ENCODE measurements at places on chromosomes 7 and 10. TPM values are rescaled to one million over a fixed set of nuclear protein-coding genes. Genes with fewer than 3 reads are reported as not detected.

MKX gene
- total RNA-seq, result 0.05 TPM

GIMAP4 gene
- total RNA-seq, result 9.3 TPM

DNA sequence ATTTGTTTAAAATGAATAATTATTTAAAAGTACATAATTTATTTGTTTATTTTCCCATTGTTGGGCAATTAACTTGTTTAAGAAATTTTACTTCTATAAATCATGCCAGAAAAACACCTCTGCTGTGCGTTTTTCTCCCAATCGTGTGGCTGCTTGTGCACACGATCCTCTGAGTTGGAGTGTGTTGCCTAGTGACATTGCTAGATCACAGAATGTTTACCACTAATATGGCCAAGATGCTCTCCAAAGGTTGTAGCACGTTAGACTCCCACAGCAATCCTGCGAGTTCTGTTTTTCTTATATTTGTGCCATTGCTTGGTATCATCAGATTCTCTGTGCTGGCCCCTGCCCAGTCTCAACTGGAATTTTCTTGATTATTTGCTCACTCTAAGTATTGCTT lies 207.1 kb upstream of the ADCY1 start:
- H3K27me3 ChIP-seq, result no peaks in the 10 kb centered on the region
- H3K4me1 ChIP-seq, result no peaks in the 10 kb centered on the region
- no peak overlapping the region for H3K4me3 ChIP-seq
- DNase-seq, result no peak
- no peak overlapping the region for H3K27ac ChIP-seq
- H3K36me3 ChIP-seq, result no peaks in the 10 kb centered on the region

GRCh38 chr7:143299346-143299745 lies 11.2 kb downstream of the CASP2 start:
- peaks cover 2% of the 10 kb centered on the region for H3K36me3 ChIP-seq
- no peaks in the 10 kb centered on the region for H3K4me1 ChIP-seq
- H3K27ac ChIP-seq, result no peak overlapping the region
- H3K4me3 ChIP-seq, result no peak overlapping the region

DNA sequence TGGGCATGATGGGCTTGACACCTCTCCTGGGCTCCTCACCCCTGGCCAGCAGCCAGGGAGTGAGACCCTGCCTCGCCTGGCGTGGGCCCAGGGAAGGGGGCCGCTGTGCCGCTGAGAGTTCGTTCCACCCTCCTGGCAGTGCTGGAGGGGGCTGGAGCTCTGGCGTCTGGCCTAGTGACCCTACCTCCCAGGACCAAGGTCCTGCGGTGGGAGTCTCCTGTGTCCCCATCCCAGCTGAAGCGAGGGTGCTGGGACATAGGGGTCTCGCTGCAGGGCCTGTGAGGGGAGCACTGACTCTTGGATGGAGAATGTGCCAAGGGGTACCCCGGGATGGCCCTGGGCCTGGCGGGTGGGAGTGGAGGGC lies 1.2 kb downstream of the GTF2IRD1 start:
- peak overlapping the region; percentile 51 for H3K27ac ChIP-seq
- H3K36me3 ChIP-seq, result no peaks in the 10 kb centered on the region
- H3K4me1 ChIP-seq, result peaks cover 9% of the 10 kb centered on the region

DNA sequence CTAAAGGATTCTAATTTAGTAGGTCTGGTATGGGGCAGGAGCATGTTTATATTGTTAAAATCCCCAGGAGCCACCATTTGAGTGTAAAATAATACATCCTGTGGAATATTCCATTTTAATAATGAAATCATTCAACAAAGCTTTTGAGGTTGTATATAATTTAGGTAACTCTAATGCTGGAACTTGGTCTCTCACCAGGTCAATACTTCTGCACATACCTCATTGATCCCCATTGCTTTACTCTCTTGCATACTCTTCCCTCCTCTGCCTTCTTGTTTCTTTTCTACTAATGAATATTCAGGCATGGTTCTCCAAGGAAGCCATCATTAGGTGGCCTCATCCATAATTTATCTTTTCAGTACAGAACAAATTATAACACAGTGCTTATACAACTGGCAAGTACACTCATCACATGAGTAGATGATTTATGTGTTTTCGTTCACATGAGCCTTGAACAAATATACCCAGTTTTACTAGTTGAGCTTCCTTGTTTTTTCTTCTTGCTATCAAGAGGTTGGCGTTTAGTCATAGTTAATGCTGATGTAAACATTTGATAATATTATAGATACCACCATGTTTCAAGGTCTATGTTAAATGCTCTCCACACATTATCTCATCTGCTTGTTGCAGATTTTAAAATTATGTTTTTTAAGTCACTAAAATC lies 7.2 kb downstream of the PALS2 start:
- DNase-seq, result no peak
- no peak overlapping the region for H3K4me3 ChIP-seq
- no peaks in the 10 kb centered on the region for H3K36me3 ChIP-seq
- H3K4me1 ChIP-seq, result peaks cover 12% of the 10 kb centered on the region
- H3K27me3 ChIP-seq, result no peaks in the 10 kb centered on the region

- H3K27ac ChIP-seq, result no peak overlapping the region
- no peak overlapping the region for H3K4me3 ChIP-seq
- H3K36me3 ChIP-seq, result no peaks in the 10 kb centered on the region
- DNase-seq, result no peak
- no peaks in the 10 kb centered on the region for H3K4me1 ChIP-seq
- no peaks in the 10 kb centered on the region for H3K27me3 ChIP-seq
Measured at GRCh38 chr7:471866-472639, 47.6 kb downstream of the PDGFA start.

GRCh38 chr7:115350764-115351163 lies 428.9 kb downstream of the MDFIC start:
- no peak overlapping the region for H3K27ac ChIP-seq
- no peaks in the 10 kb centered on the region for H3K27me3 ChIP-seq
- no peak for DNase-seq
- no peaks in the 10 kb centered on the region for H3K4me1 ChIP-seq

DNA sequence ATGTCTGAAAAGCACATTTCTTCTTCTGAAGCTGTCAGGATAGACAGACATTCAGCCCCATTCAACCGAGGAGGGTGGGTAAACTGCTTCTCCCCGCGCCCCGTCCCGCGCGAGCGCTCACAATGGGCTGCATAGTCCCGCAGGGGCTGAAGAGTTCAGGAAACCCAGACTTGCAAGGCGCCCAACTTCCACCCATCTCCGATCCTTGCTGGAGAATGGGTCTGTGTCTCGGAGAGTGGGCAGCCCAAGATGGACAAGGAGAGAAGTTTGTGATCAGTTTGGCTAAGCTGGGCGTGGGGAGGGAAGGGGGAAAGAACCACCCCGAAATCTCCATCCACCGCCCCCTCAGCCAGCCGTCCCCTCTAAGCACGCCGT lies 686 bp downstream of the AASS start:
- no peaks in the 10 kb centered on the region for H3K36me3 ChIP-seq
- peak overlapping the region; percentile 93 for H3K4me3 ChIP-seq
- H3K27me3 ChIP-seq, result no peaks in the 10 kb centered on the region
- peak overlapping the region; percentile 99 for H3K27ac ChIP-seq
- no peak for DNase-seq

DNA sequence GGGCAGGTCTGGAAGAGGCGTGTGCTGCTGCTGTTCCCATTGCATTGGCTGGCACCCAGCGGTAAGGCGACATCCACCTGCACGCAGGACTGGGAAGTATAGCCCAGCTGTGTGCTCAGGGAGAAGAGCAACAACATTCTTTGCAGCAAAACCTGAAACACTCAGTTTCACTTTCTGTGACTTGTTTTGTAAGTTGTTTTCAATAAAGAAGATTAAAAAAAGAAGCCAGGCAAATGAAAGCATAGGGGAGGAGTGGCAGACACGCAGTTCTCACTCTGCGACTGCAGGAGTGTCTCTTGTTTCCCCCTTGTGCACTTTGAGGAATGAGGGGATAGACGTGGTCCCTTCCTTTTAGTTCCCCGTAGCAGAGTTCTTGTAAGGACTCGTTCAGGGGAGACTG lies 5.8 kb downstream of the FBH1 start:
- peaks cover 10% of the 10 kb centered on the region for H3K4me1 ChIP-seq
- peaks cover 6% of the 10 kb centered on the region for H3K36me3 ChIP-seq
- no peak for DNase-seq
- H3K27me3 ChIP-seq, result no peaks in the 10 kb centered on the region
- no peak overlapping the region for H3K4me3 ChIP-seq

GRCh38 chr10:126166797-126167196 lies 221.5 kb downstream of the ADAM12 start:
- no peaks in the 10 kb centered on the region for H3K4me1 ChIP-seq
- H3K27ac ChIP-seq, result no peak overlapping the region
- no peaks in the 10 kb centered on the region for H3K36me3 ChIP-seq
- no peak overlapping the region for H3K4me3 ChIP-seq
- no peaks in the 10 kb centered on the region for H3K27me3 ChIP-seq

PON3 gene
- total RNA-seq, result 2.7 TPM

DNA sequence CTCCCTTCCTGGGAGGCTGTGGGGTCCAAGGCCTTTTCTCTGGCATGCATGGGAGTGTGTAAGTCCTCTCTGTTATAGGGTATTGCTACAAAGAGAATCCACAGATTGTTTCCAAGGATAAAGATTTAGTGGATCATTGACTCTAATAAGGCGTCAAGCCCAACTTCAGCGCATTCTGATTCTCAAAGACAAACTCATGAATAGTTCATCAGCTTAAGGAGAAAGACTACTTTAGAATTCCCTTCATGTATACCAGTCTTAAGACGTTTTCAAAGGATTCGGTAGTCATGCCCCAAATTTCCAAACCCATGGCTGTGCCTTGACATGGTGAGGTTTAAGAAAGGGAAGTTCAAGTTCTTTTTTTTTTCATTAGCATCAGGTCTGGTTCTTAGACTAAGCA lies 46.6 kb upstream of the ABLIM1 start:
- no peaks in the 10 kb centered on the region for H3K36me3 ChIP-seq
- DNase-seq, result no peak
- no peak overlapping the region for H3K4me3 ChIP-seq
- H3K4me1 ChIP-seq, result no peaks in the 10 kb centered on the region
- no peak overlapping the region for H3K27ac ChIP-seq
- no peaks in the 10 kb centered on the region for H3K27me3 ChIP-seq

DNA sequence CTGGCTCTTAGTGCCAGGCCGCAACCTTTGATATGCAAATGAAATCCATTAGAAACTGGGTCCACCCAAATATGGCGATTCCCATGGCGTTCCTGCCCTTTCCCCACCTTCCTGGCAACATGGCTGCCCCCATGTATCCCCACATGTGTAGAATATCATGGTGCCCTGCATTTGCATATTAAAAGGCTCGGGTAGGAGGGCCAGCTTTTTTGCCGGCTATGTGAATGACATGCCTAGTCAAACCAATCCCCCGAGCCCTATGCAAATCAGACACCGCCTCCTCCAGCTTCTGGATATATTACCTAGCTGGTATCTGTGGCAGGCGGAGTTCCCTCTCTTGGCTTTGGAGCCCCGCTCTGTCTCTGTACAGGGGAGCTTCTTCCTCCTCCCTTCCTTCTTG lies 18.3 kb downstream of the MMS19 start:
- H3K36me3 ChIP-seq, result peaks cover 7% of the 10 kb centered on the region
- no peak for DNase-seq
- H3K27ac ChIP-seq, result no peak overlapping the region
- H3K4me1 ChIP-seq, result no peaks in the 10 kb centered on the region
- no peak overlapping the region for H3K4me3 ChIP-seq
- H3K27me3 ChIP-seq, result no peaks in the 10 kb centered on the region

- peak within 1 kb of the TSS; percentile 91 for H3K4me3 ChIP-seq
- H3K27ac ChIP-seq, result peak within 1 kb of the TSS; percentile 97
- H3K27me3 ChIP-seq, result no peaks in the 10 kb centered on the region
- DNase-seq, result peak; percentile 94
Measured at GRCh38 chr7:138460176-138460648, at the start of gene TRIM24. Gene TRIM24, plus strand, starts transcription at chr7:138460259. Its CDS starts 290 bp downstream, at chr7:138460549.

EPO gene
- 4.0 TPM for total RNA-seq

MET gene
- 11.2 TPM for total RNA-seq

SGMS1 gene
- total RNA-seq, result 21.6 TPM

ZNF138 gene
- total RNA-seq, result 3.5 TPM

MYL7 gene
- not detected for total RNA-seq

NKX1-2 gene
- not detected for total RNA-seq

PIP gene
- total RNA-seq, result not detected

AGAP6 gene
- 6.4 TPM for total RNA-seq

DNA sequence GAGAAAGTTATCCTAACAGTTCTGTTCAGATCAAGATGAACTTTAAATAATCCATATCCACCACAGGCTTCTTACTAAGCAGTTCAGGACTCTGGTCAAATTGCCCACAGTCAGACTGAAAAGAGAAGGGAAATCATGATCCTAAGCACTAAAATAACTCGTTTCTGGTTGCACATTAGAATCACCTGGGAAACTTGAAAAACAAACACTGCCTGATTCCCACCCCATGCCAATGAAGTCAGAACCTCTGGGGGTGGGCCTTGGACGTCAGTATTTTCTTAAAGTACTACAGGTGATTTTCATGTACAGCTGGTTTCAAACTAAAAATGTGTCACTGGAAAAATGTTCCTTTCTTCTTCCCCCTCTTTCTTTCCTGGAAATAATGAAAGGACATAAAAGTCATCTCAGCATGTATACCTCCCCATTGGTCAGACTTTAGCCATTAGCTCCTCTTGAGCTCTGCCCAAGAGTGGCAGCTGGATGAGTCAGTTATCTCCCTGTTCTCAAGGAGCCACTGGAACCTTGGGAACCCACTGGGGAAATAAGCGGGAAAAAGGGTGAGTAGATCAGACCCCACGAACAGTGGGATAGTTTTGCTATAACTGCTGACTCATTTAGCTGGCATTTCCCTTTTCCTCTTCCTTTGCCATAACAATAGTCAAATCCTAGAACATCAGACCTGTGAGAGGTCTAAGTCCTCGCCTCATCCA lies 75.3 kb upstream of the IL6 start:
- no peak overlapping the region for H3K27ac ChIP-seq
- no peaks in the 10 kb centered on the region for H3K36me3 ChIP-seq
- no peak for DNase-seq
- H3K4me1 ChIP-seq, result no peaks in the 10 kb centered on the region
- no peak overlapping the region for H3K4me3 ChIP-seq

IFIT1B gene
- not detected for total RNA-seq

DNA sequence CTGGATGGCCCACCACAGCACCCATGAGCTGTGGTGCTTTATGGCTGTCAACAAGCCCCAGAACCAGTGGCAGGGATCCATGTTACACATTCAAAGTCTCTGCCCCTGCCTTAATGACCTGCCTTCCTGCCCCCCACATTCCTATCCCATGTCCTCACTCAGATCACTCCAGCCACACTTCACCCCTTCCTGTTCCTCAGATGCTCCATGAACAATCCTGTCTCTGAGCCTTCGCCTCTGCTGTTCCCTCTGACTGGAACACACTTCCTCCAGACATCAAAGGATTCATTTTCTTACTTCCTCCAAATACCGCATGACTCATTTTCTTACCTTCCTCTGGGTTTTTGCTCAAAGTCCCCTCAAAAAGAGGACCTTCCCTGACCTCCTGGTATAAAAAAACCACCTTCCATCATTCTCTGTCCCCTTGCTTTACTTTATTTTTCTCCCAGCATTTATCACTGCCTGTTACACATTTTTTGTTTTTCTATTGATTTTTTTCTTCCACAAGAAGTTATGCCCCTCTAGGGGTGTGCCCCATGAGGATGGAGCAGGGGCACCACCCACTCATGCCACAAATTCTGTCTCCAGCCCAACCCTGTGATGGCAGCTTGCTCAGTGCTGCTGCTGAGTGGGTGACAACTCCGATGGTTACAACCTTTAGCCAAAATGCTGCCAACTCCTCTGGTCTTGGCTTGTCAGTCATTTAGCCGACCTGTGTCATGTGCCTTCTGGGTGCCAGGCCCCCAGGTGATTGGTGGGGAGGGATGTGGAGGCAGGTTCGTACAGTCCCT lies 18.2 kb downstream of the COL13A1 start:
- no peak overlapping the region for H3K27ac ChIP-seq
- H3K36me3 ChIP-seq, result no peaks in the 10 kb centered on the region
- H3K27me3 ChIP-seq, result no peaks in the 10 kb centered on the region
- H3K4me3 ChIP-seq, result no peak overlapping the region
- DNase-seq, result no peak
